ENCODE measurements at places on chromosomes 3 and 15.
A peak's percentile ranks its signal among the peaks of the same experiment; 100 is the strongest.

- peak; percentile 93 for DNase-seq
Observed at GRCh38 chr3:150348500-150348899, 59.6 kb upstream of the TSC22D2 start.

DNA sequence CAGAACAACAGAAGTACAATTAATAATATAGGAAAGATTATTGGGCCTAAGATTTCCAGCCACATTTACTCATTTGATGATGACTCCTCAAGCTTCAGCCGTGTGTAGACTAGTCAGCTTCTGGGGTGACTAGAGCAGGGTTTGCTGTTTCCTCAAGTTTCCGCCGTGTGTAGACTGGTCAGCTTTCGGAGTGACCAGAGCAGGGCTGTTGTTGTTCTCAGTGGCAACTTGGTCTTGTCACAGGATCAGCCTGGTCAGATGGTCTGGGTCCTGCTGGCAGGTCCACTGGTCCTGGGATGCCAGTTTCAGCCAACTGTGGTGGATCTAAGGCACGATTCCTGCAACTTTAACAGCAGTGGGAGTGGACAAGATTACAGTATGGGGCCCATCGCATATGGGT, 21.8 kb upstream of the NOX5 start:
- DNase-seq, result no peak

DNA sequence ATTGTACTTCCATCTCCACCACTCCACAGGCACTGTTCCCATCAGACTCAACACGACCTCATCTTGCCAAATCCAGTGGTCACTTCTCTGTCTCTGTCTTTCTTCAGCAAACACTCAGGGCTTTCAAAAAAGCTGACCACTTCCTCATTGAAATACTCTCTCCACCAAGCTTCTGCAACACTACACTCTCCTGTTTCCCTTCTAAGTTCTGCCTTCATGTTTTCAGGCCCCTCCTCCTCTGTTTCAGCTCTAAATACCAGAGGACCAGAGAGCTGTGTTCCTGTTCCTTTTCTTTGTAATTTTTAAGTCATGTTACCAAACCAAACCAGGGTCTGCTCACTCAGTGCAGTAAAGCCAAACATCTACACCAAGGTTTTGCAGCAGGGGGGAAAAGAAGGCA, 33.8 kb upstream of the ACP3 start:
- no peak for DNase-seq

DNA sequence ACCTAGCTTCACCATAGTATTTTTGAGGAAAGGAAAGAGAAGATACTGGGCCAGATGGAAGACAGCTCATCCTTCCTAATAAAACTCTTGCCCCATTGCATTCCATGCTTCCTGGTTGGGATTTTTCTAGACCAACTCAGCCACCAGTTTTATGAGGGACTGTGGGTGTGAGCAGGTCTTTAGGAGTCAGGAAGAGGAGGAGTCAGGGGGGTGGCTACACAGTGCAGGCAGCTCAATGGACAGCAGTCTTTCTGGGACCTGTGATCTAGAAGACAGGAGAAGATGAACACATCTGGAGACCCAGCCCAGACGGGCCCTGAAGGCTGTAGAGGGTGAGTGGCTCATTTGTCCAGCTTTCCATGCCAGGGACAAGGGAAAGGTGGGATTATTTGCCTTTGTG, at the start of gene NOX5:
Gene NOX5, plus strand, starts transcription at position 242 of the 400 bp plus-strand sequence. Its CDS starts 41 bp downstream, at position 283.
- no peak for DNase-seq

DNA sequence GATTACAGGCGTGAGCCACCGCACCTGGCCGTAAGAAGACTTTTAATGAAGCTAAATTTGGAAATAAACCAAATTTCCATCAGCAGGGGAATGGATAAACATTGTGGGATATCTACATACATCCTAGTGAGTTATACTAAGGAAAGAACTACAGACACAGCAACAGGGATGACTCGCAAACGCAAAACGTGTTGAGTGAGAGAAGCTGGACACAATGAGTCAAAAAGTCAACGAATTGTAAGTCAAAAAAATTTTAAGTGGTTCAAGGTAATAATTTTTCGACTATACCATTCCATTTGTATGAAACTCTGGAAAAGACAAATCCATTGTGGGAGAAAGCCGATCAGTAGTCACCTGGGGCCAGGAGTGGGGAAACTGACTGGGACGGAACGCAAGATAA, 19.9 kb downstream of the PLA2G4F start:
- no peak for DNase-seq

DNA sequence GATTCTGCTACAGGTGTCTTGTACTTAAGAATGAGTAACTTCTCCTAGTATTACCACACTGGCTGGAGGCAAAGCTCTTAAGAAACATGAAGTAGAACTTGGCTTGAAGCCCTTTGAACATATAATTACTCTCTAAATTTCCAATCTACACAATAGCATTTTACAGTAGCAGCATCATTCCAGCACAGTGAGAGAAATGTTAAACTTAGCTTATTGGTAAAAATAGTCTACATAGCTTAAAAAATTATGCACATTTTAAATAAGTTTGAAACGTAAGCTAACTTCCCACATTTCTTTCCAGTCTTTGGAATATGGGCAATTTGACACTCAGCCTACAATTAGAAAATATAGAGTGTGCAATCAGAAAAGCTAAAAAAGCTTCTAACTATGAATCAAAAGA, 32.8 kb upstream of the TOP2B start:
- DNase-seq, result no peak

DNA sequence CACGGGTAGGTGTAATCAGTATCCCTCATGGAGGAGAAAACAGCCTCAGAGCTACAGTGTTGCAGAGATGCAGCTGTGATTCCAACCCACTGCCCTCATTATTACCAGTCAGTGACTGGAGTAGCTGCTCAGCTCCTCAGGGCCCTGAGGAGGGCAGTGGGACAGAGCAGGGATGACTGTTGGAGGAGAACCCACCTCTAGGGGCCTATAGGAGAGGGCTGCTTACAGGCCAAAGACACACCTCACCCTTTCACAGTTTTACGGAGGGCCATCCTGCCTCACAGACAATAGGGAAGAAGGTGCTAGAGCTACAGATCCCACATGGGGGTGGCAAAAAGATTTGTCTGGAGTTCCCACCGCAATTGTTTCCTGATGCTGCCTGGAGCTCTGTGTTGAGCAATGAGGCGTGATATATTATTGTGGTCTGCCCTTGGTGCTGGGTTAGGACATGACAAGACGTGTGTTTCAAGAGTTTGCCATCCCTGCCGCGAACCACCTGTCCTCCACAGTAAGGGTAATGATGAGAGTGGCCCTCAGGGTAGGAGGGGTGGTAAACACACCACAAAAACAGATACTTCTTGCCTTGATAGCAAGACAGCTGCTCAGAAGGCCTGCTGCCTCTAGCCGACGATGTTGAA, 140.5 kb upstream of the TPM1 start:
- DNase-seq, result no peak

GRCh38 chr3:30970183-30970582, 75.7 kb upstream of the GADL1 start:
- DNase-seq, result peak; percentile 20

GRCh38 chr3:160812304-160812703, 56.3 kb downstream of the PPM1L start:
- DNase-seq, result no peak

DNA sequence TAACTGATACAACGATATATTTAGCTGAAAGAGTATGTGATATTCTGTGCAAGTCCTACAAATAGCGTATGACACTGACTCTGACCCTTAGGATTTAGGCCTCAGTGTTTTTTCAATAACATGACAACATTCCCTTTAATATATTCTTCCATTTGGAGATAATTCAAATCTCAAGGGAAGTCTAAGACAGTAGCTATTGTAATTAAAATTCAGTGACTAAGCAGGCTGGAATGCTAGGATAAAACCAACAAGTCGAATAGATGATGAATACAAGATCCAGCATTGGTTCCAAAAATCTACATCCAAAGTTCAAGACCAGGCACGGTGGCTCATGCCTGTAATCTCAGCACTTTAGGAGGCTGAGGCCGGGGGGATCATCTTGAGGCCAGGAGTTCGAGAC, 56.2 kb downstream of the QTRT2 start:
- peak; percentile 84 for DNase-seq

DNA sequence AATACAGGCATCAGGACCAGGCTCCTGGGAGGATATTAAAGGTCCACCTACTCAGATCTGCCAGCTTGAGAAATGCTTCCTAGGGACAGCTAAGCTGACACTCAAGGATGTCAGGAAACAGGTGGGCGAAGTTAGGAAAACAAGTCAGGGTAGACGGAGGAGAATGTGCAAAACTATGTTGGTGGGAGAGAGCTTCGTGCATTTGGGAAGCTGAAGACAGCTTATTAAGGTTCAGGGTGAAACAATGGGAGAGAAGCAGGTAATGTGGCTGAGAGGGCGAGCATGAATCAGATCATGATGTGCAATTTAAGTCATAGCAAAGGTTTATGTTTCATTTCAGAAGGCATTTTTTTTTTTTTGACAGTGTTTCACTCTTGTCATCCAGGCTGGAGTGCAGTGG, 297.2 kb upstream of the ATP10A start:
- no peak for DNase-seq

DNA sequence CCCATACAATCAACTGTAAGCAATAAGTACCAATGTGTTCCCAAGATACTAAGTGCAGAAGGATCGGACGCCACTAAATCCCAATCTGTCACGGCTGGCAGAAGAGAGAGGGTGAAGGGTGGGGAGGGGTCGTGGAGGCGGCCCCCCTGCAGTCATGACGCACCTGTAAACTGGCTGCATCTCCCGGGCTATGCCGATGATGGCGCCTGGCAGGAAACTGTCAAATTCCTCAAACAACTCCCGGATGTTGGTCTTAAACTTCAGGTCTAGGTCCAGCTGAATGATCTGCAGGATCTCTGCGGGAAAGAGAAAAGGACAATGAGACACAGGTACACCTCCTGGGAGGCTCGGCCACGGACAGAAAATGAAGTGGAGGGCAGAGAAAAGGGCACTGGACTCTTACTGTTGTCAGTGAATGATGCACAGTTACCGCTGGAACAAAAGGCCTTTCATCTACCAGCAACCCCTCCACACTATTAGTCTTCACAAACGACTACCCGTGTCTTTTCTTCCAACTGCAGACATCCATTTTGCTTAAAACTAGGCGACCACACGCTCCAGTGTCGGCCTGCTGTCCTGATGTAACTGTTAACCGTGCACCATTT, 114.6 kb downstream of the XXYLT1 start:
- peak; percentile 86 for DNase-seq

GRCh38 chr15:63349156-63349555, 32.5 kb downstream of the CA12 start:
- DNase-seq, result no peak

- no peak for DNase-seq
Observed at GRCh38 chr3:155335724-155336354, 42.4 kb upstream of the STRIT1 start.

DNA sequence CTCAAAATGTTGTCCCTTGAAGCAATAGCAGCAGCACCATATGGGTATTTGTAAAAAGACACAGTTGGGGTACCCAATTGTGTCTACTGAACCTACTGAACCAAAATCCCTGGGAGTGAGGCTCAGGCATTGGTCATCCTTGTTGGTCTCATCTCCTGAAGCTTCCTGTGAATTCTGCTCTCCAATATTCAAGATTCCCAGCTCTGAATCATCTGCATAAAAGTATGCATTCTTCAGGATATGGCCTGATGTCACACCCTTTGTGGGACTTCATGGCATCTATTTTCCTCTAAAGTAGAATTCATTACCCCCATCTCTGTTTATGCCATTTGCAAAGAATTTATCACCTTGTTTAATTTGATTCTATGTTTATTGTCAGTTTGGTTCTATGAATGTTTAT, 13.3 kb upstream of the PTX3 start:
- no peak for DNase-seq

- DNase-seq, result no peak
Observed at GRCh38 chr15:71133747-71134472, 18.6 kb downstream of the THSD4 start.

- no peak for DNase-seq
Observed at GRCh38 chr3:166864473-166865467, 515.3 kb downstream of the ZBBX start.

DNA sequence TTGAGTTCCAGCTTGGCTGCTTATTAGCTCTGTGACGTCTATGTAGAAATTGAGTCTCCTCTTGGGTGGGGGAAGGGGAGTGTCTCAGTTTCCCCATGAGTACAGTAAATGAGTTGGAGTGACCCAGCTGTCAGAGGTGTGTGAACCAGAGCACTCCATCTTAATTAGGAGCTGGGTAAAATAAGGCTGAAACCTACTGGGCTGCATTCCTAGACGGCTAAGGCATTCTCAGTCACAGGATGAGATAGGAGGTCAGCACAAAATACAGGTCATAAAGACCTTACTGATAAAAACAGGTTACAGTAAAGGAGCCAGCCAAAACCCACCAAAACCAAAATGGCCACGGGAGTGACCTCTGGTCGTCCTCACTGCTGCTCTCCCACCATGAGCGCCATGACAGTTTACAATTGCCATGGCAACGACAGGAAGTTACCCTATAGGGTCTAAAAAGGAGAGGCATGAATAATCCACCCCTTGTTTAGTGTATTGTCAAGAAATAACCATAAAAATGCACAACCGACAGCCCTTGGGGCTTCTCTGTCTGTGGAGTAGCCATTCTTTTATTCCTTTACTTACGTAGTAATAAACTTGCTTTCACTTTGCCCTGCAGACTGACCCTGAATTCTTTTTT, 222.4 kb downstream of the CACNA2D3 start:
- DNase-seq, result no peak

- DNase-seq, result no peak
Observed at GRCh38 chr3:172287937-172288477, 160.2 kb downstream of the GHSR start.

DNA sequence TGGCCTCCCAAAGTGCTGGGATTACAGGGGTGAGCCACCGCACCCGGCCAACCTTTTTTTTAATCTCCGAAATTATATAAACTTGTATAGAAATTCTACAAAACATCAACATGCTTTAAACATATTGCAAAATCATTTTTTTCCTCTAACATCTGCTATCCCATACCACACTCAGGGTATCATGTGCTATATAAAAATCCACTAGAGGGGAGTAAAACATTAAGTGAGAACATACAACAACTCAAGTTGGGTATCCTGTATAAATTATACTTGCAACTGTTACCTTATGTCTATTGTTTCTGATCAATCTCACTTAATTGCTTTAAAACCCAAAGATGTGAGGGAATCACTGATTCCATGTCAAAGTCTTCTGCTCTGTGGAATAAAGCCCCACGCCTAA, 71.9 kb upstream of the FBN1 start:
- DNase-seq, result no peak

DNA sequence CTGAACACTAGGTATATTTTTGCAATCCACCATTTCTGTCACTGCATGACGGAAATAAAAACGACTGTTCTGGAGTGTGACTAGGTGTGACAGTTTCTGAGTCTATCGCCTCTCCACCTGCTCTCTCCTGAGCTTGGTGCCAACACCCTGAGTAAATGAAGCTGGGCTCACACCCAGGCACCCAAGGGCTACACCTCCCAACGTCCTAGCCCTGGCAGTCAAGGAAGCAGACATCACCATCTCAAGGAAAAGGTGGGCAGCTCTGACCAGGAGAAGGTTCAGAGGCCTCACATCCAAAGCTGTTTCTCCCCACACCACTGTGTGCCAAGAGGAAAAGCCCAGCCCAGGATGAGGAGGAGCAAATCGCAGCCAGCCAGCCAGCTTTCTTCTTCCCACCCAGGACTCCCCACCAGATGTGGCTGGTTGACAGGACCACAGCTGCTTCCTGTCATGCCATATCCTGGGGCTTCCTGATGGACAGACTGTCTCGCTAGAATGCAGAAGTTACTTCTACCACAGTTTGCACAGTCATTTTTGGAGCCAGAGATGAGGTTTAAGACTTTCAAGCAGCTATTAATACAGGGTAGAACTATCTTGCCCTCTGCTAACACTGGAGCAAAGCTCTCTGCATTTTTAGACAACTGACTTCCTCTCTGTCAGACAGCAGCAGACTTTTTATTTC, 3.3 kb downstream of the SCAMP2 start:
- no peak for DNase-seq

GRCh38 chr15:98433346-98433745, 215.0 kb upstream of the IGF1R start:
- no peak for DNase-seq

Data from COLO829 (cell line).